Cortex of kidney (tissue), 1 donor: ENCODE measurements at places on chromosomes 16 and 17.

DNA sequence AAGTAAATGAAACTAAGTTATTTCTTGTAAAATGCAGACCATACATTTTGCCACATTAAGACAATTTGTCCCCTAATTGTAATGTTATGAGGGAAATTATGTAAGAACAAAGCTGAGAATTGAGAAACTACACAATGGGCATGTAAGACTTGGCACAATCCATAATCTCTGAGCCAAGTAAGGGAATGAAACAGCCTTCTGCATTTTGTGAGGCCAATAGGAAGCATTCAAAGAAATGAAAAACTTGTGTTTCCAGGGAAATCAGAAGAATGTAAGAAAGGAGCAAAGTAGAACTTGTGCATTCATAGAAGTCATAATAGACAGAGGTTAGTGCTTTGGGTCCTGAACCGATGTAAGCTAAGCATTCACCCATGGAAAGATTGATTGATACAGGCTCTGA lies 1.8 kb downstream of the KRTAP9-4 start:
- DNase-seq = no peak

GRCh38 chr17:9120471-9120870 lies 99.2 kb downstream of the NTN1 start:
- DNase-seq = no peak

- no peak for DNase-seq
Measured at GRCh38 chr16:88941913-88942909, 34.8 kb downstream of the CBFA2T3 start.

DNA sequence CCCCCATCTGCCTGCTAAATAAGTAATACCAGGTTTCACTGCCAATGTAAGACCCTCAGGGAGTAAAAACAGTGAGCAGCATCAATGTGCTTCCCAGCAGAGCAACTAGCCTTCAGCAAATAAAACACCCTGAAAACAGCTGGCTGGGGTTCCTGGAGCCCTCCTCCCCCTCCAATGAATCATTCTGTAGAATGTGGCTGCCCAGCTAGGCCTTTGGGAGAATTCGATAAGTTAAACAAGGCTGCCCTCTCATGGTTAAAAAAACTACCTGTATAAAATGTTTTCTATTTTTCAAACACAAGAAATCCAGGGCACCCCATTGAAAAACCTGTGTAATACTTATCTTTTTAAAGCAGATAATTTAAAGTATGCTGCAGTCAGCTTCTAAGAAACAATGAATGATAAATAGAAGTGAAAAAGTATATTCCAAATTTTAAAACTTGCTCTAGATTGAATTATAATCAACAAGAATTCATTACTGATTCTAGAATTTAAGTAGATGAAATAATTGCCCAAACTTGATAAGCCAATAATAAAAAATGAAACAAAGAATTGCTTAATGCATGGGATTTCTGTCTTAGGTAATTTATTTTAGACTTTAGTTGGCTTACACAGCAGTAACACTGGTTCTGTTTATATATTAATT lies 9.4 kb upstream of the TOM1L1 start:
- DNase-seq = no peak
